ENCODE measurements at places on chromosomes 3 and 15.

DNA sequence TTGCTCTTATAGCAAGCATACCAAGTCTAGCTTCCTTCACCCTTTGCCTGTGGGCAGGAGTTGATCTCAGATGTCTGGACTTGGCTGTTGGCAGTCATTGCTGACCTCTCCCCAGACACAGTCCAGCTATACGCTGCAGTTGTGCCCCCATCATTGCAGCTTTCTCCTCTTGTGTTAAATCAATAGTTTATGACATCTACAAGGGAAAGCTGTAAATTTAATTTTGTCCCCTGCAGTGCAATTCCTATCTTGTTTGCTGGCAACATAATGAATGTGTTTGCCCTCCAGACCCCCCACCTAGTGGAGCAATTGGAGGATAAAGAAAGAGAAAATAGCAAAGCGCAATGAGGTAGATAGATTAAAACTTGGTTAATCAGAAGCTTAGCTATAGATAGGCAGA is 280.2 kb downstream of the LSAMP start:
- DNase-seq, result no peak

DNA sequence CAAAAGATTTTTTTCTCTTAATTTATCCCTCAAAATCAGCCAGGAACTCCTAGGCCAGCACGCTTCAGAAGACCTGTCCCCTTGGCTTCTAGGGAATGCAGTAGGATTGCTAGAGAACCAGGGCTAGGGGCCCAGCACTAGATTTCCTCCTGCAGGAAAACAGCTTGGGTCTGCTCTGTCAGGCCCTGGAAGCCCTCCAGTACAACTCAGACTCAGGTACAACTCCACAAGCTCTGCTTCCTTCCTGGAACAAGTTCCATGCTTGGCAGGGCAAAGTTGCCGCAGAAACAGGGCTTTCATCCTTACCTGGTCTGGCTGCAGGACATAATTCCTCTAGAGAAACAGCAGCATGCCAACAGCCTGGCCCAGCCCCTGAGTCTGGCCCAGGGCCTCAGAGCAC is 96.1 kb upstream of the CTNNB1 start:
- DNase-seq, result no peak

DNA sequence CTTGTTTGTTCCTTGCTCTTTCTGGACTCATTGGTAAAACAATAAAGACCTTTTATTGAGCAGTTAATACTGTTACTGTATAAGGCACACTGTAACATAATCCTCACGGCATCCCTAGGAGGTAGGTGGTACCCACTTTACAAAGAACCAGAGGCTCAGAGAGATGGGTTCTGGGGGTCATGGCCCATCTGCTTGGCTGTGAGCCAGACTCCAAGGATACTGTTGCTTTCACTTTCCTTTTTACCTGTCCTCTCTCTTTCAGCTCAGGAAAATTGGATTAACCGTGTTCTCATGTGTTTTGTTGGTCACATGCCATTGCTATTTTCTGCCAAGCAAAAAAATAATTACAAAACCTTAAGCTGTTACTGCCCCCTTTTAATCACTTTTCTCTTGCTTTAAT is 34.8 kb upstream of the FILIP1L start:
- DNase-seq, result no peak

DNA sequence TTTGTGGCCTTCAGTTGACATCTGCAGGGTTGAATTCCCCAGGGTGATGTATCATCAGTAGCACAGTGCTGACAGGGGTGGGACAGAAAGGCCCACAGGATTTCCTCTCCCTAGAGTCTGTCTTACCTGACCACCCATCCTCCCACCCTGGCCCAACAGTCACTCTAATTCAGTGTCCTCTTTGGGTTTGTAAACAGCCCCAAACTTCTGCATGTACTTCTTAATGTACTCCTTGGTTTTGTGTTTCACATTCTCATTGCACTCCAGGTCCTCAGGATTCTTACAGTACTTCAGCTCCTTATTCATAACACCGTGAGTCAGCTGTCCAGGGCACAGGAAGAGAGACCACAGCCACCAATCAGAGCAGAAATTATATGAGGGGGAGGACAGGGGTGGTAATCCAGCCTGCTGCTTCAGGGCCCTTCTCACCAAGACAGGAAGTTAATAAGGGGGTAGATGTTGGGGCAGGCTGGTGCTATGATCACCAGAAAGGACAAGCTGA is 37.5 kb downstream of the NBEAL2 start:
- no peak for DNase-seq

DNA sequence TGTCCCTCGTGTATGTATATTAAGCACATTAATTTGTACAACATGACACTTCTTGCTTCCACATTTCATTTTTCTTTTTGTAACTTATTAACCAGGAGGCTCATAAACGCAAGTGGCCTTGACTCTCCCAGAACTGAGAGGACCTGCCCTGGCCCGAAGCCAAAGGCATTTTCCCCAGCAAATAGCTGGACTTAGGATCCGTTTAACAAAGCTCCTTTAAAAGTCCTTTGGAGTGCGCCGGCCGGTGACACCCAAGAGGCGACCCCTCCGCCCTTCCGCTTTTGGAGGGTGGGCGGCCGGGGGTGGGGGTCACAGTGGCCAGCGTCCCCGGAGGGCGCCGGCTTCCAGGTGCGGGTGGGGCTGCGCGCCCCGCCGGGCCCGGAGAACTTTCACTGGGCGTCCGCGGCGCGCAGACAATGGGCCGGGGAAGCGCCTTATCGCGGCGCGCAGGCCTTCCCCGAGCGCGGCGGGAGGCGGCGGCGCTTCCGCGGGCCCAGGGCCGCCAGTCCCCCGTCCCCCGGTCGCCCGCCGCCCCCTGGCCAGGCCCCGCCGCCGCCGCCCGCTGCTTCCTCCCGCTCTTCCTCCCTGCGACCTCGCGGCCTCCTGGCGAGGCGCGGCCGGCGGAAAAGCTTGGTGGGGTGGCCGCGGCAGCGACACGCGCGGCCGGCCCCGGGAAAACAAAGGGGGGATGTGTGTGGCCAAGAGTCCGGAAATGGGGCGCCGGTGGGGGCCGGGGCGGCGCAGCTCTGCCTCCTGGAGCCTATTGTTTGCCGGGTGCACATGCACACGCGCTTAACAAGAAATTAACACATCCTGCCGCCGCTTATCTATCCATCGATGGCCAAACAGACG is 613.4 kb downstream of the MCTP2 start:
- DNase-seq, result no peak

DNA sequence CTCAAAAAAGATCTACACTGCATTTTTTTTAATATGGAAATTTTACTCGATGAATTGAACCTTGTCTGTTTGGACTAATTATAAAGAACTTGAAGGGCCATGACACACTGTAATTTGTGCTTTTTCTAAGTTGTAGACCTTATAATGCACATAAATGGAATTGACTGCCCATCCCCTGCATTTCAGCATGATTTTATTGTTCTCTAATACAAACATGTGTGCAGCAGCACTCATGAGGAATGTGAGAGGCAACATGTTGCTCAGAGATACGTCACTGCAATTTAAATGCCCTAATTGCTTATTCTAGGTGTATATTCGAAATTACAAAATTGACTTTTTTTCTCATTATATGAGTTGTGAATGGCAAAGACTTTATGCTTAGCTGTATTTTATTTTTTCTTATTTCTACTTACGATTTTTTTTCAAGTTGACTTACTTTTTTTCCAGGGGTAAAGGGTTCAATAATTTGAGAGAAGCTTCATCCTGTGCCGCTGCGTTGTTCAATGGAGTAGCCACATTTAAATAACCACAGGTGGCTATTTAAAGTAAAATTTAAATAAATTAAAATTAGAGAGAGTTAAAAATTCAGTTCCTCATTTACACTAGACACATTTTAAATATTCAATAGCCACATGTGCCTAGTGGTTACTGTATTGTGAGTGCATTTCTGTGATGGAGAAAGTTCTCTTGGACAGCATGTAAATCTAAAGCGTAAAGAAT is 1346.4 kb downstream of the ROBO1 start:
- no peak for DNase-seq

DNA sequence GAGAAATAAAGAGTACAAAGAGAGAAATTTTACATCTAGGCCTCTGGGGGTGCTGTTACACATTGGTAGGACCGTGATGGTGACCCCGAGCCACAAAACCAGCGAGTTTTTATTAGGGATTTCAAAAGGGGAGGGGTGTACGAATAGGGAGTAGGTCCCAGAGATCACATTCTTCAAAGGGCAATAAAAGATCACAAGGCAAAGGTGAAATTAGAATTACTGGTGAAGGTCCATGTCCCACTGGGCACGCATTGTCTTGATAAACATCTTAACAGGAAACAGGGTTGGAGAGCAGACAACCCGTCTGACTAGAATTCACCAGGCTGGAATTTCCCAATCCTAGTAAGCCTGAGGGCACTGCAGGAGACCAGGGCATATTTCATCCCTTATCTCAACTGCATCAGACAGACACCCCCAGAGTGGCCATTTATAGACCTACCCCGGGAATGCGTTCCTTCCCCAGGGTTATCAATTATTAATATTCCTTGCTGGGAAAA is 4.3 kb downstream of the IRAK2 start:
- DNase-seq, result no peak

DNA sequence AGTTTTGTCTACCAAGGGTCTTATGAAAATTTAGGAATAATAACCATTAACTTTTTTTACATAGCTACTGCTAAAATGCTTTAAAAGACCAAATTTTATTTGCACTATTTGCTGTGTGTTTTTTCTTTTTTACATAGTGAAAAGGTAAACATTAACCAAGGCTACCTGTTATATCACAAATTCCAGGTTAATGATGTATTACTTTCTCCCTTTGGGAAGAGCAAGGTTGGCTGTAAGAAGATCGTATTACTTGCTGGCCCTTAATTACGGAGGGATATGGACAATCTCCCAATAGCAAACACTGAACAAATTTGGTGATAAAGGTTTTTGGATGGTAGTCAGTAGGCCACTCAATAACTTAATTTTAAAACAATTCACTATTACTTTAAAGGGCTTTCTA is 22.4 kb downstream of the LRRC58 start:
- DNase-seq, result no peak

DNA sequence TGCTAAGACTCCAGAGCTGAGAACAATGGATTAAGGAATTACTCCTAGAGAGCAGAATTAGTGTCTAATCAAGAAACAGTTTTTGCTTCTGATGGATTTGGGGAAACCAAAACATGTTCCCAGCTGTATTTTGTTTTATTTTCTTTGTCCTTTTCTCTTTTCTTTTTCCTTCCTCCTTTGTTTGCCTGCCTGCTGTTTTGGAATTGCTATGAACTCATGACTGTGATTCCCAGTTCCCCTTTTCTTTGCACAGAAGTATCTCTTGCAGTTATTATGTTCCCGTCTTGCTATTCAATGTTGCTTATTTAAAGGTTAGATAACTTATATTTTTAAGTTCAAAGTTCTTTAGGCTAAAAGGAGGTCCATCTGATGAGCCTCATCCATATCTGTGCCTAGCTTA is 77.0 kb upstream of the GBE1 start:
- no peak for DNase-seq

Measured in NCI-H1048 (cell line).